Right renal cortex interstitium (tissue), 3 donors: ENCODE measurements at places on chromosomes 6 and 20. TPM values are rescaled to one million over a fixed set of nuclear protein-coding genes. Genes with fewer than 3 reads are reported as not detected.

DNA sequence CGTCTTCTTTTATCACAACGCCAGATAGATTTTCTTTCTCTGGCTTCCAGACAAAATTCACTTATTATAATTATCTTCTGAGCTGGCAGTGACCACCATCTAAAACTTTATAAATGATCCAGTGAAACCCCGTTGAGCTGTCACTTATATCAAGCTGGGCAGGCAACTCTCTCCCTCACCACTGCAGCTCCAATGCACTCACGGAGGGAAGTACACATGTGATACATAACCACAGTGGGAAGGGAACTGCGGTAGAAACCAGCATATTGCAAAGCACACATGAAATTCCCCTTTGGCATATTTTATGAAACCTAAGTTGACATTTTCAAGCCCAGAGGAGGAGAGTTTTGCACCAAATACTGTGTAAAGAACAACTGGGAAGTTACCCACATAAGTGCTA is 536.9 kb downstream of the HACE1 start:
- no peak for DNase-seq

GRCh38 chr6:25089442-25089841 is 153.7 kb upstream of the RIPOR2 start:
- no peak for DNase-seq

- no peak for DNase-seq
Measured at GRCh38 chr20:47847884-47848485, 62.7 kb upstream of the SULF2 start.

DNA sequence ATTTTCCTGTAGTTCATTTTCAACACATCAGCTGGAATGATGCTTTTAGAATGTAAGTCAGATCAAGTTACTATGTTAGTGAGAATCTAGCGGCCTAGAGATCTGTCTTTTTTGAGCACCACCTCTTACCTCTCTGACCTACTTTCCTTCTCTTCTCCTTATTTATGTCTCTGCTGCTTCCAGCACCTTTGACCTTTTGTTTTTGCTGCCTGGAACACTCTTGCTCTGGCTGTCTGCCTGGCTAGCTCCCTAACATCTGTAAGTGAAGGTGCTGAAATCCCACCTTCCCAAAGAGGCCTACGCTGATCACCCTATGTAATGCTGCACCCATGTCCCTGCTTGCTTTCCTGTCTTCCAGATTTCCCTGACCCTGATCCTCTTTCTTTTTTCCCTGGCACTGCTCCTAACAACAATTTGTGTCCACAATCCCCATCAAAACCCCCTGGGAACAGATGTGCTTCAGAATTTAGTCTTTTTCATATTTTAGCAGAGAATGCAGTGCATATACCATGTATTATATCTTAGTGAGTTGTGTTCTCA is 87.8 kb downstream of the RFPL4B start:
- no peak for DNase-seq

- no peak for DNase-seq
Measured at GRCh38 chr20:59031564-59032022, 542 bp downstream of the ATP5F1E start.

DNA sequence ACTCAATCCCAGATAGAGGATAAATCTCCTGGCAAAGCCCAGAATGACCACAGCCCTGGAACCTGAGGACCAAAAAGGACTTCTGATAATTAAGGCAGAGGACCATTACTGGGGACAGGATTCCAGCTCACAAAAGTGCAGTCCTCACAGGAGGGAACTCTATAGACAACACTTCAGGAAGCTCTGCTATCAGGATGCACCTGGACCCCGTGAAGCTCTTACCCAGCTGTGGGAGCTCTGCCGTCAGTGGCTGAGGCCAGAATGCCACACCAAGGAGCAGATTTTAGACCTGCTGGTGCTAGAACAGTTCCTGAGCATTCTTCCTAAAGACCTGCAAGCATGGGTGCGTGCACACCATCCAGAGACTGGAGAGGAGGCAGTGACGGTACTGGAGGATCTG is 992 bp downstream of the ZSCAN16 start:
- DNase-seq = no peak

GRCh38 chr6:43768506-43768860 is 1.5 kb upstream of the VEGFA start:
- no peak for DNase-seq

GRCh38 chr20:62356589-62357186 is 10.4 kb downstream of the LAMA5 start:
- DNase-seq = no peak

Gene ANGPT4
- 0.15 TPM for polyA plus RNA-seq

GRCh38 chr20:9613871-9614270 is 99.5 kb downstream of the LAMP5 start:
- no peak for DNase-seq

- DNase-seq = no peak
Measured at GRCh38 chr20:54284928-54285704, 77.2 kb downstream of the PFDN4 start.

DNA sequence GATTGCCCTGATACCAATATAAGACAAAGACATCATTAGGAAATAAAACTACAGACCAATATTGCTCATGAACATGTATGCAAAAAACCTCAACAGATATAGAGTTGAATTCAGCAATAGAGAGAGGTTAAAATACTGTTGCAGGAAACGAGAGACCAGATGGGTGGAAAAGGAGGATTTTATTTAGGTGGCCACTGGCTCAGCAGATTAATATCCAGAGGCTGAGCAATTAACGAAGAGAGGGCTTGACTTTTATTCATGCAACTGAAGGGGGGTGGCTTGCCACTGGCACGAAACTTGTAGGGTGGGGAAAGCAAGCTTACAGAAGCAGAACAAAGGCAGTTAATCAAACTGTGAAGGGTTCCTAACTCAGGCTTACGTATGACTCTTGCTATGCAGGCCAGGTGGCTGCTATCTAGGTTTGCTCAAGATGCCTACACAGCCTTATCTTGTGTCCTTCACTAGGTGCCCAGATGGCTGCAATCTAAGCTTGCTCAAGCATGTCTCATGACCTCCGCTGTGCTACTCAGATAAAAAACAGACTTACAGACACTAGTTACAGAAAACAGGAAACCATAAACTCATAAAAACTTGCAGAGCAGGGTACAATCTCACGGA is 126.4 kb downstream of the MMUT start:
- no peak for DNase-seq
